CD4-positive, alpha-beta T cell treated with Interferon gamma for 1 hour (primary cell): ENCODE measurements at places on chromosomes 5 and 9.

GRCh38 chr9:132011896-132012295 lies 67.8 kb downstream of the MED27 start:
- no peak for DNase-seq

DNA sequence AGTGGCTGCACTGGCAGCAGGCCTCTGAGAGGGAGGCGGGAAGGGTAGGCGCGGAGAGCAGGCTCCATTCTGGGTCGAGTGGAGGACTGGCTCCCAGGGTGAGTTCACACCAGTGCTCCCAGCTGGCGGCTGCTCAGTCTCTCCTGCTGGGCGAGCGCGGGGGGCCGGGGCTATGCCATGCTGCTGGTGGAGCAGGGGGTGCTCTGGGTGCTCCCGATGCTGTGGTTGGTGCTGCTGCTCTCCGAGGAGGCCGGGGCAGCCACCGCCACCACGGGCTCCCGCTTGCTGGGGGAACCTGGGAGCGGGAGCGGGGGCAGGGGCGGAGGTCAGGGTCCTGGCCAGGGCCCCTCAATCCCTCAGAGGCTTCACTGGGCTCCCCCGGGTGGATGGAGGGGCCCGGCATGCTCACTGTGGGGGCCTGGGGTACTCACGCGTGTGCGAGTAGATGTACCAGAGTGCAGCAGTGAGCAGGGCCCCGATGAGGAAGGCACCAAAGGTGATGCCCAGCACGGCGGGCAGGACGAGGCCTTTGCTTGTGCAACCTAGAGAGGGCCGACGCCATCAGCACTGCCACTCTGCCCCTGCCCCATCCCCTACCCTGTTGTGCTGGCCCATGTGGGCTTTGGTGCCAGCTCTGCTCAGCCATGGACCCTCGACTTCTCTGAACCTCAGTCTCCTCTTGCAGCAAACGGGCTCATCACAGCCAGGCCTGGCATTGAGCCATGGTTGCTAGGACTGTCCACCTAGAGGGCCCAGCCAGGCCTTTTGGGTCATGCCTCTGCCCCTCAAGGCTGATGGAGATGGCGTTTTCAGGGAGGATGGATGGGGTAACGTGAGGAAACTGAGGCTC lies 13.1 kb downstream of the FPGS start:
- DNase-seq: no peak

DNA sequence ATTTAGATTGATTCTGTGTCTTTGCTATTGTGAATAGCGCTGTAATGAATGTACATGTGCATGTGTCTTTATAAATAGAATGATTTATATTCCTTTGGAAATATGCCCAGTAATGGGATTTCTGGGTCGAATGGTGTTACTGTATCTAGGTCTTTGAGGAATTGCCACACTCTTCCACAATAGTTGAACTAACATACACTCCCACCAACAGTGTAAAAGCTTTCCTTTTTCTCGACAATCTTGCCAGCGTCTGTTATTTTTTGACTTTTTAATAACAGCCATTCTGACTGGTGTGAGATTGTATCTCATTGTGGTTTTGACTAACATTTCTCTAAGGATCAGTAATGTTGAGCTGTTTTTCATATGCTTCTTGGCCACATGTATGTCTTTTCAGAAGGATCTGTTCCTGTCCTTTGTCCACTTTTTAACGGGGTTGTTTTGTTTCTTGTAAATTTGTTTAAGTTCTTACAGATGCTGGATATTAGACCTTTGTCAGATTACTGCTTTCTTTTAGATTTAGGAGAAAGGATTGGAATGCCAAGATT lies 125.0 kb upstream of the NR5A1 start:
- no peak for DNase-seq

- no peak for DNase-seq
Observed at GRCh38 chr9:127714020-127714750, 1.3 kb downstream of the PTRH1 start.

DNA sequence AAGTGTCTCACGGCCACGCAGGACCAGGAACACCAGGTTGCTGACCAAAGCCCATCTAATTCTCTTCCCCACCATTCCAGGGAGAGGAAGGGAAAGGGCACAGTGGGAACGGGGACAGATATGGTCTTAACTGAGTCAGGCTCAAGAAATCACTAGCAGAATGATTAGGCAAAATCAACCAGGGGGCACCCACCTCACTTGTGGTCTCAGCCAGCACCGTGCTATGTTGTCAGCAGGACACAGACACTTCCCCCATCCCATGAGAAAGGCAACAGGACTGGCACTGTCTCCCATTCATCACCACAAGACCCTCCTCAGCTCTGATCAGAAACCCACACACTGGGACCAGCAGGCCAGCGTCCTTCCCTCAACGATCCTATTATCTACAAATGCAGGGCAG lies 2.9 kb downstream of the BICD2 start:
- no peak for DNase-seq

DNA sequence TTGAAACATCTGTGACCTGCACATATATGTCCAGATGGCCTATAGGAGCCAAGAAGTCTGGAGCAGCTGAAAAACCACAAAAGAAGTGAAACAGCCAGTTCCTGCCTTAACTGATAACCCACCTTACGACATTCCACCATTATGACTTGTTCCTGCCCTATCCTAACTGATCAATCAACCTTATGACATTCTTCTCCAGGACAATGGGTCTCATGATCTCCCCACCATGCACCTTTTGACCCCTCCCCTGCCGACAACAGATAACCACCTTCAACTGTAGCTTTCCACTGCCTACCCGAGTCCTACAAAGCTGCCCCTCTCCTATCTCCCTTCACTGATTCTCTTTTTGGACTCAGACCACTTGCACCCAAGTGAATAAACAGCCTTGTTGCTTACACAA lies 233.8 kb downstream of the CCDC171 start:
- DNase-seq: no peak

DNA sequence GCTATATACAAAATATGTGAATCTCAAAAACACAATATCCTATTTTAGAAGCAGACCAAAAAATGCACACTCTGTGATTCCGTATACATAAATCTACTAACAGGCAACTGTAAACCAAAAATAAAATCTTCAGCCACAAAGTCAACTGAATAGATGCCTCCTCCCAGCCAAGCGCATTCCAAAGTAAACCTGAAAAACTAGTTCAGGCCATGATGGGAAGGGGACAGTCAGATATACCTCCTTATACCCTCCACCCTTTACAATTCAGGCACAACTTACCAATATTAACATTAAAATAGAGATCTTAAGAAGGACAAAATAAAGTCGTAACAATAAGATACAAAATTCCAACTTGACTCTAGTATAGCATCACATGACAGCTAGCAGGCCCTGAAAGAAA lies 1604.5 kb upstream of the NUDT12 start:
- DNase-seq: no peak

- DNase-seq: no peak
Observed at GRCh38 chr5:155839251-155840037, 487.5 kb upstream of the SGCD start.

DNA sequence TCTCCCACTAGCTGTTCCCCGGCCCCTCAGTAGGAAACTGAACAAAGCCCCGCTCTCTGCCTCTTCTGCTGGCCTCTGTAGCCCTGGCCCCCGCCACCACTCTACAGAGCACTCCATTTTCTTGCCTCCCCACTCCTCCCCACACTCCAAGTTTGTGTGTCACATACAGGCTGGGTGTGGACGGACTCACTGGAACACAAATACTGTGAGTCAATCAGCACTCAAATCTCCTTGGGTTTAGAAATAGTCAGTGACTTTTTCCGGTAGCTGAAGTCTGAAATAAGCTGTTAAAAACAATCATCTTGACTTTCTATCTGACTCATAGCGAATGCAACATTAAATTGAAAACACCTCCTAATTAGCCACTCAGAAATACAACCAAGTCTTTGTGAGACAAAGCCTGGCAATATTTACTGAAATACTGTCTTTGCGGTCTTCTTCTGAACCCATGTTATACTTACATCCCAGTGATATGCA lies 122.5 kb downstream of the LHFPL2 start:
- no peak for DNase-seq
